SIG-M5 (cell line): ENCODE measurements at places on chromosomes 5 and 9.
A peak's percentile ranks its signal among the peaks of the same experiment; 100 is the strongest.

- no peak for DNase-seq
Observed at GRCh38 chr9:92550765-92551164, 15.0 kb upstream of the ECM2 start.

DNA sequence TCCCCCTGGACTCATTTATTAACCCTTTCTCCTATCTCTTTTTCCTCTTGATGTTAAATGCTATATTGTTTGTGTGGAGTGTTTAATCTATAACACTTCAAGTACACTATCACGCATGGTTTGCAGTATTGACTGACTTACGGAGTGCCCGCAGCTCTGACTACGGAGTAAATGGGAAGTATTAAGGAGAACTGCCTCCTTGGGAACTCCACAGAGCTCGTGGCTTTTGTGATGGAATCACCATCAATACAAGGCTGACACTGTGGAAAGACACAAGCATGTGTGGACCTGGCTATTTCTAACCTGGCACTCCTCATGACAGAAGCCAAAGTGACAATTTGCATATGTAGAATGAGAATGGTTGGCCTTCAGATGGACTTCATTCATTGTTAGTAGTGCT is 66.2 kb downstream of the SFXN1 start:
- DNase-seq, result no peak

DNA sequence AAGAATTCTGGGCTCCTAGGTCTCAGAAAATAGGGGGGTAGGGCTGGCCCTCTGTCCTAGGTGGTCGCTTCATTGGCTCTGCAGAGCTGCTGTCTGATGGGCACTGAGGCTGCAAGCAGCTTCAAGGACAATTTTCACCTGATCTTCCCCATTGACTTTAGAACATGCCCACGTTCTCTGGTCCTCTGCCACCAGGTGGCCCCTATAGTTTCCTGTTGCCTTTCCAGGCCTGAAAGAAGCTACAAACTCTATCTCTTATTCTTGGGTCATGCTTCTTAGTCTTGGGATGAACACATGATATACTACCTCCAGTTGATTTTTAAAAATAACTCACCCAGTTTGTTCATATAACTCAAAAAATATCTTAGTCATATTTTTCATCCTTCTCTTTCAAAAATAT is 26.3 kb downstream of the SPZ1 start:
- no peak for DNase-seq

DNA sequence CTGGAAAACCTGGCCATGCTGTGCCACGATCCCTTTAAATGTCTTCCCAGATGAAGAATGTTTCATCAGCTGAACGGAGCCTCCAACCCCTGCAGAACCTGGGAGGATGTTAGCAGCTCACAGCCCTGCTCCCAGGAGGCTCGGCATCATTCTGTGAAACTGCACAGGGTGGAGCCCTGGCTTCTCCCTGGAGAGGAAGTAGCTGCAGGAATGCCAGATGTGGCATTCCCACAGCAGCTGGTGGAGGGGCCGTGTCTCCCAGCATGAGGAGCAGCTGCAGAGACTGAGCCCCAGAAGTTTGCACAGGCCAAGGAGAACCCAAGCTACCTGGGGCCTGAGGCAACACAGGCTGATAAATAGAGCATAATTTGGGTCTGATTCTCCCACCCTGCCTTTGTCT is 165.8 kb upstream of the MAP3K1 start:
- DNase-seq, result no peak

DNA sequence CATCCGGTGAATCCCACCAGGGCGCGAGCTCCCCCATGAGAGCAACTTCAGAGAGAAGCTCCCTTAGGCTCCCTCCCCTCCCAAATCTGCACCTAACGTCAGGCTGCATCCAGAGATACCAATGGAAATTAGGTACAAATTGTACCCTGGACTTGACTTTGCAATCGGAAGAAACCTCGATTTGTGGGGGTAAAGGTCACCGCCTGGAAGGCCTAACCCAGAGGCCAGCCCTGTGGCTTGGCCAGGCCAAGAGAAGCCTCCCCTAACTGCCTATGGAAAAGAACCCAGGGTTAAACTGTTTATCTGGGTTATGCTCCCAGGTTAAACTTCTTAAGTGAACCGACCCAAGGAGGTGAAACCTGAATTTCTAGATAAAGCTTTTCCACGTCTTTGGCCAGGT is 80.4 kb downstream of the GTF3C4 start:
- no peak for DNase-seq

DNA sequence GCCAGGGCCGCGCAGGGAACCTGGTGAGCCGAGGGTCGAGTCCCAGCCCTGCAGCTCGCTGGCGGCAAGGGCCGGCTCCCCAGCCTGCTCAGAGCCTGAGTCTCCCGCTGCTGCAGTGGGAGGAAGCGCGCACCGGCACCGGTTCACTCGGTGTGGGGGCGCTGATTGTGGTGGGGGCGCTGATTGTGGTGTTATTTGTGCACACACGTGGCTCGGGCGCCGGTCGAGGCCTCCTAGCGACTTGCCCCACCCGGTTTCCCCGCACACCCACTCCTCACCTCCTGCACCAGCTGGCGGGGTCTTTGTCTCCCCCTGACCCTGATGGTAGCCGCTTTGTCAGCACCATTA is 266.7 kb downstream of the NSG2 start:
- DNase-seq, result no peak

- no peak for DNase-seq
Observed at GRCh38 chr9:77585335-77585786, 62.8 kb downstream of the GNA14 start.

DNA sequence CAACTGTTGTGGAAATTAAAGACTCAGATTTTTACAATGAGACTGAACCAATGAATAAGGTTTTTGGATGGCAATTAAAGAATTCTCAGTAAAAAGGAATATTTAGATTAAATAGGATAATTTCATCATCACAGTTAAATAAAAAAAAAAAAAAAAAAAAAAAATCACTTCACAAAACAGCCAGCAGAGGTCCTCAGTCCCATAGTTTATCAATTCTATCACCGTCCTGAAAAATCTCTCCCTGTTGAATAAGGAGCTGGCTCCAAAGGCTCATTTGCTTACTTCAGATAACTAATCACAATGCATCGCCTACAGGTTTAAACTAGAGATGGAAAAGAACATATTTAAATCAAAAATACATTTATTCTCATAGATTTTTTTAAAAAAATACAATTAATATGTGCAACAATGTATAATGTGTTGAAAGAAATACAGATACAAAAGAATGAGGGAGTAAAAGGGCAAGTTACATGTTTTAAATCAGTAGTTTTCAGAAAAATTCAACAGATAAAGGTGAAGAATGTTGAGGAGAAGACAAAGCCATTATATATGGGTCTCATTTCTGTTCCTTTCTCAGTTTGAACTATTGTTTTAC is 175.8 kb upstream of the CHD1 start:
- DNase-seq, result no peak

DNA sequence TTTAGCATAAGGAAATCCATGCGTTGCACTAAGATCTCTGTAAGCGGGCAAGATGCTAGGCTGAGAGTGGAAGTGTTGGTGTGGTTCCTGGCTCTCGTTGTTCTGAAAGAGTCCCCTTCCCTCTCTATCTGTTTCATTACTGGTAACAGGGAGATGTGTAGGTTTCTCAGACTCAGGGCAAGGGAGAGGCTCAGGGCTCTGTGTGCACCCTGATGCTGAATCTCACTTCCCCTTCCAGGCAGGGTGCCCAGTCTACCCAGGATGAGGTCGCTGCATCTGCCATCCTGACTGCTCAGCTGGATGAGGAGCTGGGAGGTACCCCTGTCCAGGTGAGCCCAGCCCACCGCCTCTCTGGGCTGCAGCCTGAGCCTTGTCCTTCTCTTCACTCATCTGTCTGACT is 45.7 kb downstream of the STOM start:
- DNase-seq, result no peak

DNA sequence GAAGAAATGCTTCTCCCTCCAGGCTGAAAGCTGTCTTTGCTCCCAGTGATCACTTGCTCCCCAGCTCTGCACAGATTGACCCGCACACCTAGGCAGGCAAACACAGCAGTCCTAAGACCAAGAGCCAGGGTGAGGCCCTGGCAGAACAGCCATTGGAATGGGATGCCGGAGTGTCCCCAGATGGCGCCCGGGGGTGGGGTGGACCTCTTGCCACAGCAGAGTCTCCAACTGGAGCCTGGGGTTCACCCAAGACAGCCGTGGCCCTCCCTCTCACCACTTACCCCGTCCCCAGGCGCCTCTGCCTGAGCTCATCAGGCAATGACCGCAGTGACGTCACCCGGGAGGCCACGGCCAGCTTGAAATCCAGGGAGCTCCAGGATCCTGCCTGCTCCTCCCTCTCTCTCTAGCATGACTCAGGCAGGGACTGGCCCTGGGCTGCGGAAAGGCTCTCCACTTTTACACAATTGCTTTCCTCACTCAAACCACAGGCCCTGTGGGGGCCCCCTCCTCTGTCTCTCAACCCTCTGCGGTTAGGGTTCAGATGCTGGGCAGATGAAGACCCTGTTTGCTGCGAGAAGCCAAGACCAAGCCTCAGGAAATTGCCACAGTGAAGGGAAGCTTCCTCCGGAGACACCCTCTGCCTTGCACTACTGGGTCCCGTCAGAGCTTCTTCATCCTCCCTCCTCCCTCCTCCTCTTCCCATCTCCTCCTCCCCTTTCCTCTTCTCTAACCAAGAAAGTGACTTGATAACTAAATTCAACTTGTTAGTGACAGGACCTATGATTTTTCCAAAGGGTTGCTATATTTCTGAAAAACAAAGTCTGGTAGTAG is 24.3 kb upstream of the PTGES start:
- peak; percentile 81 for DNase-seq

DNA sequence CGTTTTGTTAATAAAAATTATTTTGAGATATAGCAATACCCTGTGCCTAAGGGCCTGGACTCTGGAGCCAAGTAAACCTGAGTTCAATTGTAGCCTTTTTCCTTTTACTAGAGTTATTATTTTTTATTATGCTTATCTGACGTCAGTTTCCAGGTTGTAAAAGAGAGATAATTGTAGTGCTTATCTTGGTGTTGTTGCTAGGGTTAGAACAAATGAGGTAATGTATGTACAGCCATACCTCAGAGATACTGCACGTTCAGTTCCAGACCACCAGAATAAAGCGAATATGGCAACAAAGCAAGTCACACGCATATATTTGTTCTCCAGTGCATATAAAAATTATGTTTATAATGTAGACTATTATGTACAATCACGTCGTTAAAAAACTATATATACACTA is 215.0 kb downstream of the VPS13A start:
- no peak for DNase-seq

DNA sequence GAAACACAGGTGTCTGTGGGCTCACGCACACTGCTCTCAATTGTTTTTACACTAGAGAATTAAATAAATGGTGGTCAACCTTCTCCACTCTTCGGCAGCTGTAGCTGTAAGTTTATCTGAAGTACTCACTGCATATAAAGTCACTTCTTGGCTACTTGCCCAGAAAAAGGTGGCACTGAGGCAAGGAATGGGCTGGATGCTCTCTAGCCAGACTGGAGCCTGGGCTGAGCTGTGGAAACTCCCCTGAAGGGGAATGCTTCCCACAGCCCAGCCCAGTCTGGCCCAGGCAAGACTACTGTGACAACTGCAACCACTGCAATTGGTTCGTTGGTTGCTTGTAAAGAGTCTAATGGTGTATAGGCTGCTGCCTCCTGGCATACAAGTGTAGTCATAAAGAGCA is 4.5 kb downstream of the LEAP2 start:
- no peak for DNase-seq

DNA sequence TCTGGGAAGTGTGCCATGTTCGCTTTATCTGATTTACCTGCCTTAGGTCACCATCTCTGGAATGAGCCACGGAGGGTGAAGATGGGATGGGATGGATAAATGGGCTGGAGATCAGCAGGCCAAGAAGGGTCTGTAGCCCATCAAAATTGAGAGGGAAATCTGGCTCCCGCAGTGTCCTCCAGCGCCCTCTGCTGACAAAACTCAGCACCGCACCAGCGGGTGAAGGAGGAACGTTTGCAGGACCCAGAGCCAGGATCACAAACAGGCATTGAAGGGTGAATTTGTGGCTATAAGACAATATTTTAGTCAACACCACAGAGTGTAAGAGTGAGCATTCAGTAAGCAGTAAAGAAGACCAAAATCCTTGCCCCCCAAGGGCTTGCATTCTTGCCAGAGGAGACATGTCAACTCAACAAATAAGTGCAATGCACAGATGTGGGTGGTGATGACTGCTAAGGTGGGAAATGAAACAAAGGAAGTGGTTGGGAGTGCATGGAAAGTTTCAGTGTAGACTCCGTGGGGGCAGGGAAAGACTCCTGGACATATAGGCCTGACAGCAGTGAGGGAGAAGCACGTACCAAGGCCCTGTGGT is 124.4 kb downstream of the TENT4A start:
- DNase-seq, result no peak

- DNase-seq, result no peak
Observed at GRCh38 chr9:86902991-86903733, 44.1 kb downstream of the GAS1 start.

GRCh38 chr5:149935431-149935901 is 9.1 kb downstream of the PDE6A start:
- DNase-seq, result no peak

DNA sequence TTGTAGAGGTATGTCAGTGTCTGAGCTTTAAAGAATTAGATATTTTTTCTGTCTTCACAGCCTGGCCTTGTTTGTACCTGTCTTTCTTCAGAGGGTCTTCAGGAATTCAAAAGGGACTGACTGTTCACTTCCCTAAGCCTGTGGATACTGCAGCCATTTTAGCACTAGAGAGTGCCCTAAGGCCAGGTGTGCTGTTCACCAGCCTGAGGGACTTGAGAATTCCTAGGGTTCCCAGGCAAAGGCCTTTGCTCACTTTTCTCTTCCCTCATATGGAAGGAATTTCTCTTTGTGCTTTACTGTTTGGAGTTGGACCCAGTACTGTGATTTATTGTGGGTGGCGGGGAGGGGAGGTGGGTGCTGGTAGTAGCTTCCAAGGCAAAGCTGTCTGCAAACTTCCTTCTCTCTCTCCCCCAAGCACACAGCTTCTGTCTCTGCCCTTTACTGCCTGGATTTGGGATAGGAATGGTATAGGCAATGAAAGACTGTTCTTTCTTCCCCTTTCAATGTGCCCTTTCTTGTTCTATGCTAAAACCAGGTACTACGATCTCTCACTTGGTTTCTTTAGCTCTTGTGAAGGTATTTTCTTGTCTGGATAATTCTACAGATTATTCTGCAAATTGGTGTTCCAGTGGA is 9.7 kb upstream of the LRRC70 start:
- no peak for DNase-seq

DNA sequence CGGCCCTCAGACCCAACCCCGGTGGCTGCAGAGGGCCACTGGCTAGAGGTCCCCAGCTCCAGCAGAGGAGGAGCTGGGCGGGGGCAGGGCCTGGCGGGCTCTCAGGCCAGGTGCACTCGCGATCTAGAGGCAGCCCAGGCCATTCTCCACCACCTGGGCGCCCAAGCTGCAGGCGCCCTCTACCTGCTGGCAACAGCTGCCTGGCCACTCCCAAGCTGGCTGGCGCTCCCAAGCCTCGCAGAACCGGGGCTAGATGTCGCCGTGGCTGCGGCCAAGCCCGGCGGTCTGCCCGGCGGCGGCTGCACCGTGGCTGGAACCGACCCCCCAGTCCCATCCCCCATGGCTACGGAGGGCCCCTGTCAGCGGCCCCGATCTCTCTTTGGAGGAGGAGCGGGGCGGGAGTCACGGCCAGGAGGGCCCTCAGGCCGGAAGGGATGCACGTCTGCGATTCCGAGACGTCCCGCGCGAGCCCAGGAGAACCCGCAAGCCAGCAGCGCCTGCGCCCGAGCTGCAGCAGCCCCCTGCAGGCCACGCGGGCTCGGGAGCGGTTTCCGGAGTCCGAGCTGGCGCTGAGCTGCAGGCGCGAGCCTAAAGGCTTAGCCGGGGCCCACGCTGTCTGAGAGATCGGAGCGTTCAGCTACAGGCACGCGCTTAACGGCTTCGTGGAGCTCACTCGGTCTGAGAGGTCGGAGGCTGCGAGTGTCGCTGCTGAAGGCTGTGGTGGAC is 44.3 kb upstream of the BICD2 start:
- no peak for DNase-seq

- no peak for DNase-seq
Observed at GRCh38 chr9:112886351-112886750, 4.3 kb downstream of the SLC46A2 start.
